ENCODE measurements at places on chromosomes 7 and 10. TPM values are rescaled to one million over a fixed set of nuclear protein-coding genes. Genes with fewer than 3 reads are reported as not detected.

GRCh38 chr10:76306856-76307255 lies 875.4 kb downstream of the LRMDA start:
- no peak for DNase-seq

DNA sequence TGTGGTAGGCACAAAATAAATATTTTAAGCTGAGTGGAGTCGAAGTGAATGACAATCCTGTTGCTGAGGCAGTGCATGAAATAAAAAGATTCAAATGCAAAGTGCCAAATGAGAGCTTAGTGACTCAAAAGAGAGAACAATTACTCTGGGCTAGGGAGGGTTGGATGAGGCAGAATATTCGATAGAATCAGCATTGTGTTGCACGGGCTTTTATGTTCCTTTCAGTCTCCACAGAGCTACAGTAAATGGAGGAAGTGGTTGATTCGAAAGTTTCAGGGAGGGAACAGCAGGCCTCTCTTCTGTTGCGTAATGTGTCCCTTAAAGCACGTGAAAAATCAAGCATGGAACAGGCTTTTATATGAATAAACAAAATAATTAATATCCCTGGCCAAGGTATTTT lies 599.3 kb upstream of the CELF2 start:
- peak; percentile 43 for DNase-seq

DNA sequence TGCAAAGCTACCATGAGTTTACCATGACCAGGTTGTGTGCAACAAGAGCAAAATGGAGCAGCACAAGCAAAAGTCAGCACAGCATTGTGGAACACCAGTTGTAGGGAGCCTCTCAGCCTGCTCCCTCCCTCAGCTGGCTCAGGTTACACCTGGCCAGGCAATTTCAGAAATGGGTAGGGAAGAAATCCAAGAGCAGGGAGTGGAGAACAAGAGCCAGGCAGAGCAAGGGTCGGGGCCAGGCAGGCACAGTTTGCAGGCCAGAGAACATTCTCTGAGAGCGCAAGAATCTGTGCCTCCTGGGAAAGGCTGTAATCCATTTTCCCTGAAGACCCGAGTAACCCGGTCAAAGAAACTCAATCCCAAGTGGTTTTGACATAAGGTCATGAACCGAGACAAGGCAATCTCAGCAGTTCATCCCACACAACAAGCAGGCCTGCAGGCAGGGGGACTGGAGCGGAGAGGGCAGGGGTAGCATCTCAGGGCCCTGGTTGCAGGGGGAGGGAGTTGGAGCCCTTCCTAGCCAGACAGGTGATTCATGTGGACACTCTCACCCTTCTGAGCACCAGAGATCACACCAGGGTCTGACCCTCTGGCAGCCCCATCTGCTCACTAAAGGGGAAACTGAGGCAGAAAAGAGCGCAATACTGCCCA lies 258.4 kb downstream of the PLXNA4 start:
- no peak for DNase-seq

DNA sequence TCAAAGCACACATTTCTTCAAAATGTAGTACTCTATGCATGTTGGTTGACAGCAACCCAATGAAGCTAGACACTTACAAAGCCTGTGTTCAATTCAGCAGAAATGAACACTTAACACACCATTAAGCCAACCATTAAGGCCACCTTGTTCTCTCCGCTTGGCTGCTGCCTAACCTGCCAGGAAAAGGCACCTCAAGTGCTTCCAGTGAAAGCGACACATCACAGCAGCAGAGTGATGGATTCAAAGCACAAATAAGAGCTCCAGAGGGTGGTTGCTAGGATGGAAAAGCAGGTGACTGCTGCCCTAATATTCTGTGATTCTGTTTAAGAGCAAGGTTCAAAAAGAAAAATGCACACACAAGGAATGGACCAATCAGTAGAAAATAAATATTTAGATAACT lies 81.5 kb upstream of the GNAI1 start:
- DNase-seq, result no peak

DNA sequence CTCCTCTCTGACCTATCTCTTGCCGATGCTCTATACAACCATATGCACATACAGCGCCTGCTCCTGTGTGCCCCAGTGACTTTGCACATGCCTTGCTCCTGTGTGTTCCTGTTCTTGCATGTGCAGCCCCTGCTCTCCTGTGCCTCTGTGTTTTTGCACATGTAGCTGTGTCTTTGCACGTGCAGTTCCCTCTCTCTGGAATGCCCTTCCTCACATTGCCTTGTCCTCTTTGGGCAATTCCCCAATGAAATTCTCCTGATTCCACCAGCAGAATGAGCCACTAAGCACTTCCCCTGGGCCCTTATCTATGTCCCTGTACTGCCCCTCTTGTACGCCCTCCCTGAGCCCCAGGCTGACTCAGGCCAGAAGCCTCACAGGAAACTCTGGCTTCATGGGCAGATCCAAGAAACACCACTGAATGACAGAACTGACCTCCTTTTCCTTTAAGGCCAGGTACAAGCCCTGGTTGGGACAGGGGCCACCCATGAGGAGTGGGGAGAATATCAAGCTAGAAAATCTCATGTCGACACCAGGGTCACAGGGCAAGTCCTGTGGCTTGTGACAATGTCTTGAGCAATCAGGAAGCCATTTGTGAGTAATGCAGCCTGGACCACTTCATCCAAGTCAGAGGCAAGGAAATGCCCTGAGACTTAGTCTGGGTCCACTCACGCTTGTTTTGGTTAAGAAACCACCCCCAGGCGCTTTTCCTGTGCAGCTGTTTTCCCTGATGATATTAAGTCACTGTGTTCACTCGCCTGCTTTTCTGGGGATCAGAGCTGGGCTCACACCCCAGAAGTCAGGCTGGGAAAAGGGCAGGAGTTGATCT lies 1.9 kb upstream of the ARHGAP22 start:
- DNase-seq, result no peak

- DNase-seq, result peak; percentile 34
Observed at GRCh38 chr10:10644008-10644646, 373.5 kb upstream of the CELF2 start.

GRCh38 chr7:141950806-141951205 lies 4.0 kb upstream of the CLEC5A start:
- no peak for DNase-seq

DNA sequence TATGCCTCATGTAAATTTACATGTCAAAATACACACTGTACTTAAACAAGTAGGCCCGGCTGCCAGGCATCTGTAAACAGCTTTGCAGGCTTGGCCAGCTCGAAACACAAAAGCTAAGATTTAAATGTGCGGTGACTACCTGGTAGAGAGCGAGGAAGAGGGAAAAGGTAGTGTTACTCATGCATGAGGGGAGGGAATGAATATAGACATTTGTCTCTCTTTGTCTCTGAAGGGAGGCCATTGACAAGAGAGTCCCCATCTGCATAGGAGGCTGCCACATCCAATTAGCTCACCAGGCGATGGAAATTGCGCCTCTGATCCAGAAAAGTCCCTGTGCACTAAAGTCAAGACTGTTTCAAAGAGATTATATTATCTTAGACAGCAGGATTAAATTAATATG lies 535.8 kb downstream of the PTPRN2 start:
- DNase-seq, result no peak

- no peak for DNase-seq
Observed at GRCh38 chr10:119395280-119396007, 147.1 kb downstream of the RGS10 start.

- DNase-seq, result no peak
Observed at GRCh38 chr10:60944058-60944909, at the start of gene RHOBTB1. TSS of gene RHOBTB1 (minus strand) at chr10:60944185. CDS start at chr10:60911542, 32,643 bp downstream.

DNA sequence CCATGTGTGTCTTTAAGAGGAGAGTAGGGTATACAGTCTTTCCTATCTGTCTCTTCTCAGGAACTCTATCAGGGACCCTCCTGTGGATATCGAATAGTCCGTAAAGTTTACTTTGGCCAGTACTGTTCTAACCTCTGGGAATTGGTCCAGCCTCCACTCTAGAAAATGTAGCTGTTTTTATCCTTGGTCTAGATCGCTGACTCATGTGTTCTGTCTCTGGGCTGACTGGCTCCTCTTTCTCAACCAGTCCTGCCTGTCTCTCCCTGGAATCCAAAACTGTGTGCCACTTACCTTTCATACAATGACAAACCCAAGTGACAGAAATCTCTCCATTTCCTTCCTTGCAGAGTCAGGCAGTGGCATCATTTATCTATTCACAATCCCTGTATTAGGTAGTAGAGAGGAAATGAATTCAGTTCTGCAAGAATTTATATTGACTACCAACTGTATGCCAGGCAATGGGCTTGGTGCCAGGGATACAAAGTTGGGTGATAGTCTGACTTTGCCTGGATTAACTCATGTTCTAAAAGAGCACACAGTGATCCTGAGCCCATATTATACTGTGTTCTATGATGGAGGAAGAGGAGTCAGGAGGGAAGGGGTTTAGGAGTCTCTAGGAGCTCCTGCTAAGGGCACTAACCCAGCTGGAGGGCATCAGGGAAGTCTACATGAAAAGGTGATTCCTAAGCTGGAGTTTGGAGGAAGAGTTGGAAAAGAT lies 232.7 kb downstream of the LRMDA start:
- no peak for DNase-seq

DNA sequence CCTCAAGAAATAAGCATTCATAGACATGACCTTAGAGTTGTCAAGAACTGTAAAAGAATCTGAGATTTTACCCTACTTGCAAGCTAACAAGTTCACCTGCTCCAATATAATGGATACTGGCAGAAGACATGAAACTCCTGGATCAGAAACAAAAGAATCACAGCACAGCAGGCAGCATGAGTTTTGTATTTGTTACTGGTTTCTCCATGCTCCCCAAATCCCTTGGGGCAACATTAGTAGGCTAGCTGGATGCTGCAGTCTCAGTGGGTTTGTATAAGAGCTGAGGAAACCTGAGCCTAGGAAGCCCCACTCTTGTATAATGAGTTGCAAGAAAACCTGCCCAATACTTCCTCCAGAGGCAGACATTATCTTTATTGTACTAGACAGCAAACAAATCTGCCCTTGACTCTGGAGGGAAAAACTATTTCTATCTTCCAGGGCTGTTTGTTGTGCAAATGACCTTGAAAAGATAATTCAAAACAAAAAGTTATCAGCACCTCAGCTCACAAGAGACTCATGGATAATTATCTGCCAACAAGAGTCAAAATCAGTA lies 64.8 kb downstream of the ABLIM1 start:
- no peak for DNase-seq

DNA sequence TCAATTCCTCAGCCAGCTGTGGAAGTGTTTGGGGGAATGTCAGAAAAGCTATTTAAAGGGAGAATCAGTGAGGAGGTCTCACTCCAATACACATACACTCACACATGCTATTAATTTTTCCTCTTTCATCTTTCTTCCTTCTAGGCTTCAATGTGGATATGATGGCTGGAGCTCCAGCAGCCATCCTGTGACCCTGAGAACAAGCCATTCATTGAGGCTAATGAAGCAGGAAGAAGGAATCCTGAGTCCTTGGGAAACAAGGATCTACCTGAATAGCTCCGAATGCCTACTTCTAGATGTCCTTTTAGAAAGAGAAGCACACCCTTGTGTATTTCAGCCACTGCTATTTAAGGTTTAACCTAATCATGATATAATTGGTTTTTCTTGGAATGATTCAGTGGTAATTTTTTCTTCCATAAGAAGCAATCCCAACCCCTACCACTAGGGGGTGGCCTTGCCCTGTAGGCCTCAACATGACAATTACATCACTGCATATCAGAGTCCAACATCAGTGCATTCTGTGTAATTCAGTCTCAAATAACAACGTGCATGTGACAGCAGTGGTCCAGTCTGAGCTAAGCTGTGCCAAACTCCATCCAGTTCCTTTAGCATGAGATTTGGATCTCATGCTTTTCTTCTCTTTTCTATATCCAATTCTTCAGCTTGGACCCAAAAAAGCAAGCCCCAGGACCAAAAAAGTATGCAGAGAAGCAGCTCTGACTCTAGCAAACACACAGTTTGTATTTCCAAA lies 85.3 kb upstream of the ANKRD1 start:
- peak; percentile 71 for DNase-seq

- DNase-seq, result no peak
Observed at GRCh38 chr7:70072220-70072619, 473.9 kb downstream of the AUTS2 start.

Gene RPEL1
- total RNA-seq, result not detected

Gene HDAC9
- total RNA-seq, result 5.2 TPM

Gene TSC22D4
- 97.3 TPM for total RNA-seq

Gene CCDC172
- total RNA-seq, result not detected

Gene BUB3
- 183 TPM for total RNA-seq

Gene PLAC9
- not detected for total RNA-seq

Gene OR2A2
- not detected for total RNA-seq

Gene WDR11
- total RNA-seq, result 73.2 TPM

Gene IQUB
- 0.22 TPM for total RNA-seq

Measured in Karpas-422 (cell line).